ENCODE measurements at places on chromosomes 1 and 21.
A peak's percentile ranks its signal among the peaks of the same experiment; 100 is the strongest.

- H3K27me3 ChIP-seq: no peaks in the 10 kb centered on the region
- no peaks in the 10 kb centered on the region for H3K36me3 ChIP-seq
- DNase-seq: no peak
- no peak overlapping the region for H3K27ac ChIP-seq
- no peaks in the 10 kb centered on the region for H3K4me1 ChIP-seq
These were observed 139.1 kb upstream of the FMN2 start for GRCh38 chr1:239952348-239953308.

GRCh38 chr1:154972517-154973343, 1.8 kb upstream of the CKS1B start:
- H3K27me3 ChIP-seq: no peaks in the 10 kb centered on the region
- H3K4me1 ChIP-seq: peaks cover 45% of the 10 kb centered on the region
- H3K36me3 ChIP-seq: no peaks in the 10 kb centered on the region
- H3K4me3 ChIP-seq: no peak overlapping the region
- H3K27ac ChIP-seq: peak overlapping the region; percentile 100

DNA sequence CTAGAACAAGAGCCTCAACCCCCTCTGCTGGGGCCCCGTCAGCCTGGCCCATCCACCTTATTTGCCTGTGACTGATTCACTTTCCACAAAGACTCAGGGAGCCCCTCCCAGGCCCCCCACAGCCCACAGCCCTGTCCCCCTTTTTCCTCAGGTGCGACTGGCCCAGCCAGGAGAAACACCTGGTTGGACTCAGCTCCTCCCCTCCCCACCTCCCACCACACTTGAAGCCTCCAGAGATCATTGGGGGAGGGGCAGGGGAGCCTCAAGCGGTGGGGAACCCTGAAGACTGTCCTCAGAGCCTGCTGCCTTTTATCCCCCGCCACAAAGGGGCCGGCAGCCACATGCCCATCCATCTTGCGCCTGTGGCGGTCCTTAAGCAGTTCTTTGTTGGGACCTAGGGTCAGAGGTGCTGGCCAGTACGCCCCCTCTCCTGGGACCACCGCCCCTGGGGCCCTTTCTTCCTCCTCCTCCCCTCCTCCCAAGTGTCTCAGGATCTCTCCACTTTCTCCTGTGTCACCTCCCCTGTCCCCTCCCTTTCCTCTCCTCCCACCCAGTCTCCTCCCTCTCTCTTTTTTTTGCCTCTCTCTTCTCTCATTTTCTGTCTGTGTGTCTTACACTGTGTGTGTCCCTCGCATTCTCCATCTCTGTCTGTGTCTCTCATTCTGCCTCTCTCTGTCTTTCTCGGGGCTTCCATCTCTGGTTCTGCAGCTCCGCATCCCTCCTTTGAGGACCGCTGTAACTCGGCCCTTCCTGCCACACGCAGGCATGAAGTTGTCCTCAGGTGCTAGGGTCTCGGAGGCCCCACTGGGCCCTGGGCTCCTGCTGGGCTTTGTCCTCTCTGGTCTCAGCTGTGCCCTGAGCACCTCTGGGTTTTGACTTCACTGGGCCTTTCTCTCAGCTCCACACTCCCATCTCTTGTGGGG, 12.2 kb downstream of the CRABP2 start:
- H3K27ac ChIP-seq: no peak overlapping the region
- H3K4me1 ChIP-seq: no peaks in the 10 kb centered on the region
- no peaks in the 10 kb centered on the region for H3K27me3 ChIP-seq
- DNase-seq: no peak

GRCh38 chr21:32209580-32209979, 69.3 kb downstream of the MIS18A start:
- no peaks in the 10 kb centered on the region for H3K36me3 ChIP-seq
- H3K4me3 ChIP-seq: no peak overlapping the region
- no peaks in the 10 kb centered on the region for H3K4me1 ChIP-seq
- no peaks in the 10 kb centered on the region for H3K27me3 ChIP-seq

DNA sequence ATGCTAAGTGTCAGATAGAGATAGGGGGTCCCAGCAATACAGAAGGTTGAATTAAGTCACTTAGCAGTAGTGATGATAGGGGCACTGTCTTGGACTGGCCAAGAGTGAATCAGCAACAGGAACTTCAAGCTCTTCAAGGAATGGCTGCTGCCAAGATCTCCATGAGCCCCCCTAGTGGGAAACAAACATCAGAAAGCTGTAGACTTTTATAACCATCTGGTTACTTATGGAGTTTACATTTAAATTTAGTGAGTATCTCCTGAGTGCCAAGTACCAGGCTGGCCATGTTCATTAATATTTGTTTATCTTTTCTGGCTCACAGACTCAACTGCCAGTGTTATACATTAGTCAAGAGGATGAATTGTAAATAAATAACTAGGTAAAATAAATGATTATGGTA, 327.3 kb downstream of the TTLL7 start:
- no peak for DNase-seq
- no peak overlapping the region for H3K27ac ChIP-seq
- no peaks in the 10 kb centered on the region for H3K27me3 ChIP-seq
- no peaks in the 10 kb centered on the region for H3K4me1 ChIP-seq
- H3K36me3 ChIP-seq: no peaks in the 10 kb centered on the region
- H3K4me3 ChIP-seq: no peak overlapping the region

DNA sequence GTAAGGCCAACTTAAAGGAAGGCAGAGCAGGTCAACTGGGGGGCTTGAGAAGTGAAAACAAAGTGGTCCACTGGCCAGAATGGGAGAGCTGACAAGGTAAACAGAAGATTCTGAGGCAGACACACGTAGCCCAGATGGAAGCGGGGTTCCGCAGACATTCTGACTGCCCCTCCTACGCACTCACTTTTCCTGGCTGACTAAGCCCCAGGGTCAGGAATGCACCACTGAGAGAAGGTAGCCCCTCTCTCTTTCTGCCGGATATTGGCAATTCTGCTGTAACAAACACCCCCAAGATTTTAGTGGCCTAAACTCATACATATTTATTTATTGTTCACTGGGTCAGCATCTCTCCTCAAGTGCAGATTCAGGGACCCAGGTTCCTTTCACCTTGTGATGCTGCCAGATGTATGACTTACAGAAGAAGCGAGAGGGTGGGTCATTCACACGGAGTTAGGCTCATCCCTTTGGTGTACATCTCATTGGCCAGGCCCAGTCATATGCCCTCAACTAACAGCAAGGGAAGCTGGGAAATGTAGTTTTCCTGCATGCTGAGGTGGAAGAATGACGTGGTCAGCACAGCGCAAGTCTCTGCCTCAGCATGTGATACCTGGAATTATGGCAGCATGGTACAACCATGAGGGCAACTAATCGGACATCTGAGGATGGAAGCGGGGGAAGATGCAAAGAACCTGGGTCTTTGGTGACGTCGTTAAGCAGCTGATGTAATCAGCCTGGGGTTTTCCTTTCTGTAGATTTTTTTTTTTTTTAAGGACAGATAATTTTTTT, 43.4 kb upstream of the MRPS6 start:
- no peak overlapping the region for H3K27ac ChIP-seq
- H3K27me3 ChIP-seq: no peaks in the 10 kb centered on the region
- H3K4me1 ChIP-seq: no peaks in the 10 kb centered on the region
- peak; percentile 73 for DNase-seq
- H3K36me3 ChIP-seq: no peaks in the 10 kb centered on the region
- no peak overlapping the region for H3K4me3 ChIP-seq

DNA sequence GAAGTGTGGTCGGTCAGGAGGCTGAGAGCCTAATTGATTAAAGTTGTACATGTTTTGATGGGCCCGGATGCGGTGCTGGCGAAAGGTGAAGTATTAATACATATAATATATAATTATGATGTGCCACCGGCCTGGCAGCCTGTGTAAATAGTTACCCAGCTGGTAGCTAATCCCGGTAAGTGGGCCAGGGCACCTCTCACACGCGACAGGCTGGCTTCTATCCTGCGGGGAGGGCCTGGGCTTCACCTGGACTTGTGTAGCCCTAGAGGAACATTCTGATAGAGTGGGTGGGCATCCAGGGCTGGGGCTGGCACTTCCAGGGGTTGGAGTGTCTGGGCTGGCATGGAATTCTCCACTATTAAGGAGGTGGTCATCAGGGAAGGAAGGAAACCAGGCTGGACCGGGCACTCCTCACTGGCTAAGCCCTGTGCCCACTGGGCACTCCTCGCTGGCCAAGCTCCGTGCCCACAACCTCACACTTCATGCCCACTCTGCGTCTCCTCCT, 48.3 kb downstream of the IGSF21 start:
- no peaks in the 10 kb centered on the region for H3K36me3 ChIP-seq
- peak; percentile 32 for DNase-seq
- no peaks in the 10 kb centered on the region for H3K27me3 ChIP-seq
- no peak overlapping the region for H3K27ac ChIP-seq

- no peak for DNase-seq
- no peak overlapping the region for H3K4me3 ChIP-seq
- no peaks in the 10 kb centered on the region for H3K27me3 ChIP-seq
- H3K27ac ChIP-seq: no peak overlapping the region
- no peaks in the 10 kb centered on the region for H3K36me3 ChIP-seq
These were observed 20.1 kb downstream of the MEGF6 start for GRCh38 chr1:3590951-3591865.

DNA sequence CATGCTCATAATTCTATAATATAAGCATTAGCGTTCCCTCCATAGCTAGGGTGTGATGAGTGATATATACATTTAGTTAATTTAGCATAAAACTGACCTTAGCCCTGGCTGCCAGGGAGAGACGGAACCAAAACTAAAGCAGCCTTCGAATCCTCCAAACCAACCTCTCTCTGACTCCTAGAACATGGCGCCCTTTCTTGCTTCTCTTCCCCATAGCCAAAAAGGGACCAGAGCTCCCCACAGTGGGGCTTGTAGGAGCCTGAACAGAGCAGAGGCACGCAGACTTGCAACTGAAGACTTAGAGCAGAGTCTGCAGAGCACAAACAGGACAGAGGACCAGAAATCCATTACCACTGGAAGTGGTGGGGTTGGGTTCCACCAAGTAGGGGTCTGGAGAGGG, 17.7 kb downstream of the IRF2BP2 start:
- H3K27ac ChIP-seq: no peak overlapping the region
- H3K4me1 ChIP-seq: no peaks in the 10 kb centered on the region
- no peak for DNase-seq

DNA sequence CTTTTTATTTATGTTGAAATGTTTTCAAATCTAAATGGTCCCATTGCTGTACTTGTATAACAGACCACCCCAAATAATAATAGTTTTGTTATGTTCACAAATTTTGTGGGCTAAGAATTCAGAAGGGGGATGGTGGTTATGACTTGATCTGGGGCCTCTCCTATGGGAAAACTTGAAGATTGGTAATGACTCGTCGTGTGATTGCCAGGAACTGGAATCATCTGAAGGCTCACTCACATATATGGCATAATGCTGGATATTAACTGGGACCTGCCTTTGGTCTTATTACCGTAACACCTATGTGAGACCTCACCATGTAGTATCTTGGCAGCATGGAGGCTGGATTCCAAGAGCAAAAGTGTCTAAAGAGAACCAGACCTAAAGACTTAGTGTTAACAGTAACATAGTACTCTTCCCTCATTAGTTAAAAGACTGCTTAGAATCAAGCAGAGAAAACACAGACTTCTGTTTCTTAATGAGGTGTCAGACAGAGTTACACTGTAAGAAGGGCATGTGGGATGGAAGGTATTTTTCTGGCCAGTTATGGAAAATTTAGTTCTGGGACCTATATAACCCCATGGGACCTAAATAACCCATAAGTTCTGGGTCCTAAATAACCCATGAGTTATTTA, 11.9 kb downstream of the LYPLAL1 start:
- peaks cover 18% of the 10 kb centered on the region for H3K4me1 ChIP-seq

DNA sequence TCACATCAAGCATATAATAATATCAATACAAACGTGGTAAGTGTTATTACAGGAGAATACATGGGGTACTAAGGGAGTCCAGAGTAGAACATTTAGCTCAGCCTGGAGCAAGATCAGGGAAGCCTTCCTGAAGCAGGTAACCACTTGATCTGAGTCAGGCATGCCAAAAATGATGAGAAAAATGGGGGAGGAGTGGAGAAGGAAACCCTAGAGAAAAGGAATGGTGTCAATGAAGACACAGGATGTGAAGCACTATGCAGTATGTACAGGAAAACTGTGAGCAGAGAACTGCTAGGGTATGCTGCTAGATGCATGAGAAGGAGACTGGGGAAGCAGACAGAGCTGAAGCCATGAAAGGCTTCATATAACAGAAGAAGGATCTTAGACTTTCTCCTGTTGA, 84.7 kb downstream of the NOTCH2 start:
- no peaks in the 10 kb centered on the region for H3K36me3 ChIP-seq
- no peaks in the 10 kb centered on the region for H3K4me1 ChIP-seq
- DNase-seq: no peak

GRCh38 chr1:230280906-230281413, 145.2 kb downstream of the PGBD5 start:
- H3K27ac ChIP-seq: peak overlapping the region; percentile 19
- H3K36me3 ChIP-seq: peaks cover 30% of the 10 kb centered on the region

- no peak overlapping the region for H3K4me3 ChIP-seq
- H3K27me3 ChIP-seq: no peaks in the 10 kb centered on the region
- H3K36me3 ChIP-seq: no peaks in the 10 kb centered on the region
These were observed 146.4 kb upstream of the LRRC7 start for GRCh38 chr1:69421286-69421685.

GRCh38 chr1:229017091-229017490, 253.8 kb upstream of the RAB4A start:
- H3K27me3 ChIP-seq: no peaks in the 10 kb centered on the region
- no peak for DNase-seq
- H3K4me1 ChIP-seq: no peaks in the 10 kb centered on the region
- H3K4me3 ChIP-seq: no peak overlapping the region
- no peak overlapping the region for H3K27ac ChIP-seq

GRCh38 chr1:226073184-226073950, 10.9 kb downstream of the H3-3A start:
- no peak for DNase-seq
- no peaks in the 10 kb centered on the region for H3K27me3 ChIP-seq
- no peak overlapping the region for H3K4me3 ChIP-seq

- H3K27ac ChIP-seq: no peak overlapping the region
- no peak overlapping the region for H3K4me3 ChIP-seq
- H3K4me1 ChIP-seq: no peaks in the 10 kb centered on the region
- H3K36me3 ChIP-seq: no peaks in the 10 kb centered on the region
- H3K27me3 ChIP-seq: no peaks in the 10 kb centered on the region
These were observed 32.3 kb upstream of the LBR start for GRCh38 chr1:225460021-225460736.

DNA sequence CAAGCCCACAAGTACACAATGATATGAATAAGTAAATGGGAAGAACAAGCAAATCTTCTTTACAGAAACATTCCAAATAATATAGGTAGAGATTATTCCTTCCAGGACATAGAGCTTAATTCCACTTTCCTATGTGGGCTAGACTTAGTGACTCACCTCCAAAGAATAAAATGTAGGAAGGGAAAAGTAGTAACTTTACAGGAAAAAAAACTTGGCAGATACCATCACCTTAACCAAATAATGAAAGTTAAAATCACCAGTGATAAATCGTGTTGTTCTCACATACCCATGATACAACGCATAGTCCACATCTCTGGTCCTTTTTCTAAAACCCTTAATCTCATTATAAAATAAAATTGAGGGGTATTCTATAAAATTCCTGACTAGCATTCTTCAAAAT, 260.8 kb downstream of the SPATA17 start:
- no peaks in the 10 kb centered on the region for H3K27me3 ChIP-seq
- H3K27ac ChIP-seq: no peak overlapping the region
- H3K4me3 ChIP-seq: no peak overlapping the region
- H3K36me3 ChIP-seq: no peaks in the 10 kb centered on the region
- no peaks in the 10 kb centered on the region for H3K4me1 ChIP-seq
- no peak for DNase-seq

Data from Peyer's patch (tissue), 4 donors.